Activated naive CD4-positive, alpha-beta T cell treated with anti-CD3 and anti-CD28 coated beads, Interleukin-2, amount 50 U/mL, for 72 hours (primary cell): ENCODE measurements at places on chromosomes 3 and 15. TPM values are rescaled to one million over a fixed set of nuclear protein-coding genes. Genes with fewer than 3 reads are reported as not detected.

GRCh38 chr3:44023961-44024593 is 217.6 kb upstream of the TOPAZ1 start:
- DNase-seq, result no peak

GRCh38 chr3:38567498-38567897 is 71.4 kb downstream of the EXOG start:
- DNase-seq, result no peak

- DNase-seq, result no peak
Measured at GRCh38 chr3:184289426-184289938, 9.6 kb upstream of the PSMD2 start.

DNA sequence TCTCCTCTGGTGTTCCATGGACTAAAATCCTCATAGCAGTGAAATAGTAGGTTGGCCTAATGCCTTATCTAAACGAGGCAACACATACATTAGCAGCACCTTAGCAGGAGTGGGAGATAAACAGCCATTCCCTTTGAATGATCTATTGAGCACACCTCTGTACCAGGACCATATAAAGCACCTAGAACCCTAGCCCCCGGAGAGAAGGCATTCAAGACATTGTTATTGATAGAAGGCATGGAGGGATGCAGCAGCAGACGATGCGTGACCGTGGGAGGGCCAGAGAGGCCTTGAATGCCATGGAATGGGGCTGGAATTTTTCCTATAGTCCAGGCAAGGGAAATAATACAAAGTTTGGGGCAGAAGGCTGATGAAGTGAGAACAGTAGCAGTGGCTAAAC is 6.6 kb upstream of the SEMA5B start:
- no peak for DNase-seq

DNA sequence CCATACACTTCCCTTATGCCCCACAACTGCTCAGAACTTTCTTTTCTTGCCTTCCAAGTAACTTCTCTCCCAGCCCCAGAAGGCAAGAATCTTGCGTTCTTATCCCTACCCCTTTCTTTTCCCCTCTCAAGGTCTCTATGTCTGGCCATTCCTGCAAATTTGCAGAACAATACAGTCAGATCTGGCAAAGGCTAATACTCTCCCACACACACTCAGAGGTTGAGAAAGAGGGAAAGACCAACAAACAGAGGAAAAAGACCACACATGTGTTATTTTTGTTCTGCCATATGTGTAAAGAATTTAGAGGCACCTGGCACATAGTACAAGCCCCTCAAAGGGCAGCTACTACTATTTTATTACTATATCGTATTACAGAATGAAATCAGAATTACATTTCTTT is 25.7 kb downstream of the GJD2 start:
- DNase-seq, result no peak

DNA sequence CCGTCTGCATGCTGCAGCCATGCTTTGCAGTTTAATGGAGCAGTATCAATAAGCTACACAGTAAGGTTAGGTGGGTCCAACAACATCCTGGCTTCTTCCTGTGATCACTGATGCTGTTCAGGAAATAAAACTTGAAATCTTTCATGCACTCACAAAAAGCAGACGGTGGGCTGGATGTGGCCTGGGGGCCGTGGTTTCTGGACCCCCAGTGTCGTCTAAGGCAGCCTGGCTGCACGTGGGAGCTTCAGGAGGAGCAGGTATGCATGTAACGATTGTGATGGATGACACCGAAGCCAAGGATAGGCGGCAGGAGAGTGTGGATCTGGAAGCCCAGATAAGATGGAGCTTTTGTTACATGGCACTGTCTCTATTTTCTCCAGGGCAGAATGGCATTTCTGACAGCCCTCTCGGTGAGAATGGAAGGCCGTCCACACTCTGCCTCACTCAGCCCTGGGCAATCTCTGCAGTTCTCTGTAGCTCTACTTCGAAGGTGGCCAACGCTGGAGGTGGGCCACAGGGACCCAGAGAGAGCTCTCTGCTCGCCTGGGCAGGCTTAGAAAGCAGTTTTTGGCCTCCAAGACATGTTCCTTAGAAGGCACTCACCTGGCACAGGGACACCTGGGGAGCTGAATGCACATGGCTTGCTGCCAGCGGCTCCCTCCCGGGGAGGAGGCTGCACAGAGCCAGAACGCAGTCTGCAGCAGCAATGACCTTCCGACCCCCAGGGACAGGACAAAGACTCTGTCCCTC is 46.4 kb upstream of the IQSEC1 start:
- no peak for DNase-seq

GRCh38 chr3:15198686-15199085 is 7.4 kb upstream of the CAPN7 start:
- DNase-seq, result no peak

Gene SHC4
- 0.34 TPM for total RNA-seq

Gene LRRC15
- not detected for total RNA-seq

Gene ZDHHC3
- total RNA-seq, result 21.7 TPM

Gene IQCF6
- not detected for total RNA-seq
